Chondrocyte (in vitro differentiated cells): ENCODE measurements at places on chromosomes 5 and 9. TPM values are rescaled to one million over a fixed set of nuclear protein-coding genes. Genes with fewer than 3 reads are reported as not detected.

The INSL6 gene
- not detected in 3 replicates for total RNA-seq

The CHMP5 gene
- total RNA-seq, result 52.7 to 61.2 TPM (median 58.4 TPM) in 3 replicates

GRCh38 chr9:134054891-134055811, 12.7 kb downstream of the BRD3 start:
- DNase-seq, result peak; percentile 77

GRCh38 chr5:84535281-84535680, 150.6 kb upstream of the EDIL3 start:
- no peak for DNase-seq

GRCh38 chr5:151005950-151006576, 14.3 kb upstream of the GPX3 start:
- DNase-seq, result no peak

DNA sequence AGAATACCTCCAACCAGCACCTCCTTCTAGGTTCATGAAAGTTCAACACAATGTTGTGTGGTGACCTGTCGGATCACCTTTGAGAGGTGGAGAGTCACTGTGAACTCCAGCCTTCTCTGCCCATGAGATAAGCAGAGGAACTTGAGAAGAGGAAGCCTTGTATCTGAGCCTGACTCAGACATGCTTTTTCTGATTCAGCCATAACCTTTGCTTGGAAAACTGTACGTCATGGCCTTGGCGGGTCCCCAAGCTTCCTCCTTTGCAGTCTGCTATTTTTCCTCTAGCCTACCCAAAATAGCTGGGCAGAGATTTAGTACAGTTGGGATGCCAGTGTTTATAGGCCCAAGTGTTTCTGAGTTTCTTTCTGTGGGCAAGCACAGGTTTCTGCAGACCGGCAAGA, 274.7 kb downstream of the CETN3 start:
- DNase-seq, result no peak

DNA sequence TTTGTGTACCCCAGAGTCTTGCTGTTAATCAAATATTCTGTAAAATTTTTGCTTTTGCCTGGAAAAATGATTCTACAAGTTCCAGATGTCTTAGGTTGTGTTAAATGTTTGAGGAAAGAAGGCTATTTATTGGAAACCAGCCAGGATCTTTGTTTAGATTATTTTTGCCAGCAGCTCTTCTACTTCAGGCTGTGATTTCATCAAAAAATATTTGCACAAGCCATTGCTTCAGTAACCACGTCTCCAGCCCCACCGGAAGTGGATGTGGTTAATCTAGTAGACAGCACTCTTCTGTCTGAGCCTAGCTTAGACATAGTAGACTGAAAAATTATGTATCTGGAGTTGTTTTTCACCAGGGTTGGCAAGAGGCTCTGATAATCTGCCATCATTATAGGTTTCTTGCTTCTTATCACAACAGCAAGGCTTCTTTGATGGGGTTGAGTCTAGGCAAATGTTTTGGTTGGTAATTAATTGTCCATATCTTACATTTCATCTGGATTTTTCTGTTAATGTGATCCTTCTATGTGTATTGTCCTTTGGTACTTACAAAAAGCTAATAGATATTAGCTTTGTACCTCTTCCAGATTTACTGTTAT, 17.1 kb downstream of the KCTD16 start:
- no peak for DNase-seq

- no peak for DNase-seq
Observed at GRCh38 chr9:9352877-9353481, 1259.8 kb downstream of the PTPRD start.

- no peak for DNase-seq
Observed at GRCh38 chr5:74903165-74903787, 37.1 kb upstream of the FAM169A start.
